ENCODE measurements at places on chromosomes 4 and X.

DNA sequence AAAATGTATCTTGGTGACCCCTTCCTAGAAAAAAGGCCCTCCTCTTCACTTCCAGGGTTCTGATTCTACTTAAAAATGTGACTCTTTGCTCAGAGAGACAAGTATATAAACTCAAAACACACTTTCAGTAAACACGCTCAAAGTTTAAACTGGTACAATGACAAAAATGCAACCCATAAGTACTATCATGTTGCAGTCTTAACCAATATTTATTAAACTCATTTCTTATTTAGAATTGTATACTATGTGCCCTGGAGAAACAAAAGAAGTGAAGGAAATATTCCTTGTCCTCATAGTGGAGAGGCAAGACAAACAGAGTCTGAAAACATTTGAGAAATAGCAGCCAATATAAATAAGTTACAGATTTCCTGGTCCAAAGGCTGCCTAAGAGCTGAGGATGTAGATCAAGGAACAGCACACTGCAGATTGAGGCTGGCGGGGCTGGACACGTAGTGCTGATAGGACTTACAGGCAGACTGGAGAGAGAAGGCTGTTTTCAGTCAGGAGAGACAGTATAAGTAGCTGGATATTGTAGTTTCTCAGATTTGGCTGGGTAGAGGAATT lies 39.1 kb upstream of the ANXA3 start:
- DNase-seq: peak; percentile 10

- DNase-seq: no peak
These were observed 1594.7 kb downstream of the TECRL start for GRCh38 chr4:62814510-62815047.

DNA sequence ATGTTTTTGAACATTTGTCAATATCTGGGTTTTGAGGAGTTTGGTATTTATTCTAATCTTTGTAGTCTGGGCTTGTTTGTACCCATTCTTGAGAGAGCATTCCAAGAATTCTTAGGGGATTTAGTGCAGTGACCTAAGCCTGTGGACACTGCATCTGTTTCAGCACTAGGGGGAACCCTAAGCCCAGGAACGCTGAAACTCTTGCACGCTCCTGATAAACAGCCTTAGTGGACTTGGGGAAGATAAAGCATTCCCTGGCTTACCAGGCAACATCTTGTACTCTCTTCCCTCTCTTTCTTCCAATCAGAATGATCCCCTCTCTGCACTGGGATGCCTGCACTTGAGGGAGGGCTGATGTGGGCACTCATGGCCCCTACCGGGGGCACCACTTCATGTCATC lies 654.9 kb upstream of the HTR2C start:
- peak; percentile 36 for DNase-seq

- no peak for DNase-seq
These were observed 63.3 kb upstream of the ANXA10 start for GRCh38 chr4:168028970-168029597.

GRCh38 chr4:2651546-2651945 lies 104.6 kb downstream of the TNIP2 start:
- DNase-seq: no peak

DNA sequence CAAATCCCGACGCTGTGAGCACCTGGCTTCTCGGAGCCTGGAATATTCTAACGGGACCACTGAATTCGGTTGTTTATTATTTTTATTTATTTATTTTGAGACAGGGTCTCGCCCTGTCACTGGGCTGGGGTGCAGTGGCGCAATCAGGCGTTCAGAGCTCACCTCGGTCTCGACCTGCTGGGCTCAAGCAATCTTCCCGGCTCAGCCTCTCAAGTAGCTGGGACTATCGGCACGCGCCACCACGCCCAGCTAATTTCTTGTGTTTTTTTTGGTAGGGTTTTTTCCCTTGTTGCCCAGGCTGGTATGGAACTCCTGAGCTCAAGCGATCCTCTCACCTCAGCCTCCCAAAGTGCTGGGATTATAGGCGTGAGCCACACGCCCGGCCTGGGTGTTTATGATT lies 21.5 kb upstream of the S100P start:
- DNase-seq: no peak

- no peak for DNase-seq
These were observed 43.7 kb upstream of the TADA2B start for GRCh38 chr4:6999172-7000086.

DNA sequence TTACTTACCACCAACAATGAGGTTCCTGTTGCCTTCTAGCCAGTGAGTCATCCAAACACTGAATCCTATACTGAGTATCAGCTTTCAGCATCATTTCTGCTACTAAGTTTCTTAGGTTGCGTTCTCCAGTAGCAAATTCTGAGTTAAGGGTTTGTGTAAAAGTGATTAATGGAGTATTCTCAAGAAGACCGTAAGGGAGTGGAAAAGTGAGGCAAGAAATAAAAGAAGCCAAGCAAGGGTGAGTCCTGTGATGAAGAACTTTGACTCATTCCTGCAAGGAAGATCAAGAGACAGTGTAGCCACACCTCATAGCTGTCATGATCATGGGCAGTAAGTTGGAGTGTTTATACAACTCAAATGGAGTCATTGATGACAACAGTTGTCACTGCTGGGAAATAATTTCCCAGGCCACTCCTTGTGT lies 446.2 kb downstream of the RAPGEF2 start:
- DNase-seq: no peak

GRCh38 chr4:42326040-42326439 lies 71.2 kb upstream of the SHISA3 start:
- no peak for DNase-seq

GRCh38 chr4:71304289-71304850 lies 34.5 kb upstream of the SLC4A4 start:
- no peak for DNase-seq

GRCh38 chrX:39718981-39719380 lies 378.8 kb downstream of the BCOR start:
- no peak for DNase-seq

- DNase-seq: no peak
These were observed 526.1 kb upstream of the PABPC4L start for GRCh38 chr4:134727696-134728095.

- DNase-seq: no peak
These were observed 135.2 kb upstream of the RASGEF1B start for GRCh38 chr4:81606801-81607501.

DNA sequence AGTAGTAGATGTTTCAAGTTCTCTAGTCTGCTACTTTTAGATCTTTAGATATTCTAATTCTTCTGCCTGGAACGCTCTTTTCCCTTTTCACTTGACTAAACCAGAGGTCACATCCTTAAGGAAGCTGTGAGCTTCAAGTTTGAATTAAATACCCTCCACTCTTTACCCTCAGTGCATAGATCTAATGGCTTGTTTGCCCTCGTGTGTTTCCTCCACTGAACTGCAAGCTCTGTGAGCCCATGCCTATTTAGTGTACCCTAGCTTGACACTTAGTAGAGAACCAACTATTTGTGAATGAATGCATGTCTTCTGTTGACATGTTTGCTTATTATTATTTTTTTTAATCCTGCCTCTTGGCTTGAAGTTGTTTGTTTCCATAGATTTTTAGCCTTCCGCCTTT lies 138.3 kb downstream of the PDE5A start:
- no peak for DNase-seq

GRCh38 chr4:60745800-60746571 lies 454.1 kb upstream of the ADGRL3 start:
- no peak for DNase-seq

DNA sequence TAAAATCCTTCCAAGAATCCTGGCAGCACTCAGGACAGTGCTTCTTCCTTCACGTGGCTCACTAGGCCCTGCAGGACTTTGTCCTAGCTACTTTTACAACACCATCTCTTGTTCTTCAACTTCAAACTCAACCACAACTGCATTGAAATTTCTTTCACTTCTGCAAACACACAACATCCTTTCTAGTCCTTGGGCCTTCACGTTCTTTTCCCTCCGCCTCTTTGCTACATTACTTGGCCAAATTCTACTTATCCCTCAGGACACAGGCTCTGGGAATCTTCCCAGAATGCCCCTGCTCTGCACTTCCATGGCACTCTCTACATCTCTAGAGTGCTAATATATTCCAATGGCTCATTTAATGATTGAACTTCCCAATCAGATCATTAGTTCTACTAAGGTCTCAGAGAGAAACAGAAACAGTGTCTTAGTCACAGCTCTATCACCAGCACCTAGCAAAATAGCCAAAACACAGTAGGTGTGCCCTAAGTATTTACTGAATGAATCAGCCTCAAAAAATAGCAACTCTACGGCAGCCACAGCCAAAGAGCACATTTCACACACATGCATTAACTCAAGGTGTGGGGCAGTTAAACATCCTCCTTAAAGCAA lies 73.3 kb downstream of the MANBA start:
- no peak for DNase-seq

GRCh38 chrX:39309018-39309635 lies 507.9 kb downstream of the MID1IP1 start:
- DNase-seq: no peak

GRCh38 chr4:123939621-123940020 lies 543.0 kb downstream of the SPRY1 start:
- no peak for DNase-seq

- no peak for DNase-seq
These were observed 24.7 kb downstream of the TMEM47 start for GRCh38 chrX:34632384-34632783.

GRCh38 chr4:54855191-54855854 lies 197.6 kb downstream of the KIT start:
- DNase-seq: no peak

DNA sequence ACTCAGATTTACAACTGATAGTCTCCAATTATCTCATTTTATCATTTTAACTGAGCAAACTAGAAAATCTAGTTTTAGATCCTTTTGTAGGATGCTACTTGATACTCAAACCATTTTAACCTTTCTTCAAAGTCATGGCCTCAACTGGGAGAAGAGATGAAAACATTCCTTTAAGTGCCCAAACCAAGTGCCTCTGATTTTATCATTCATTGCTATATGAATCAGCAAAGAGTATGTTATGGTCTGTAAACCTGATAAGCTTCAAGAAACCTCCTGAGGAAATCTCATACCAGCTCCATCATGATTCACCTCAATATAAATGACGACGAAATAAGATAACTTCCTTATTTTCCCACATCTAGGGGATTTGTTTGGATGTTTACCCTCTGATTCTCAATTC lies 119.9 kb downstream of the FAM13A start:
- no peak for DNase-seq

GRCh38 chrX:132751063-132751690 lies 207.3 kb downstream of the HS6ST2 start:
- DNase-seq: no peak

DNA sequence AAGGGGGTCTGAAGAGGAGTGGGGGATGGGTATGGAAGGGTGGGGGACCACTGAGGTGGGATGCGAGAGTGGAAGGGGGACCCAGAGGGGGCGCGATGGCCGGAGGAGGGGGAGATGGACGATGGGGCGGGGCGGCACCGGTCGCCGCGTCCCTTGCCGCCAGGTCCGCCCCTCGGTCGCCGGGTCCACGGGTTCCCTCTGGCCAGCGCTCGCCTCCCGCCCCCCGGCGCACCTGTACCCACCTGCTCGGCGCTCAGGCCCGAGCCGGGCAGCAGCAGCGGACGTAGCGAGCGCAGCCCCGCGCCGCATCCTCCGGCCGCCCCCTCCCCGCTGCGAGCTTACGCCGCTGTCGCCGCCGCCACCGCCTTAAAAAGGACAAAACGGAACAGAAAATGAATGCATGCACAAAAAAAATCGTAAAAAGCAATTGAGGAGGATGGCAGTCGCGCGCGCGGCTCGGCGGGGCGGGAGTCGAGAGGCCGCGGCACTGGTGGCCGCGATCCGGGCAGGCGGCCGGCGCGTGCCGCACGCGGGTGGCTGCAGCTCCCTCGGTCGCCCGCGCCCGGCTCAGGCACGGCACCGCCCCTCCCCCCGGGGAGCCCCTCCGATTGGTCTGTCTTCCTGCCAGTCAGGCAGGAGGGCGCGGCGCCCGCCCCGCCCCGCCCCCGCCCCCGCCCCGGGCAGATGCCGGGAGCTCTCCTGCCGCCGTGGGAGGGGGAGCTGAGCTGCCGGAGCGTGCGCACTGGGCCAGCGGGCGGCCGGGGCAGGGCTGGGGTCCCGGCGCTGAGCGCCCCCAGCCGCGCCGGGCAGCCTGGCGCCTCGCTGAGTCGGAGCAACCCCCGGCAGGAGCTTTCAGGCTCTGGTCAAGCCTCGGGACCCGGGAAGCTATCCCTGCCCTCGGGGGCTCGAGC lies at the start of gene JAKMIP1:
JAKMIP1 (minus strand) TSS at position 539 of the 911 bp plus-strand sequence. CDS start 87,699 bp downstream, outside the sequence.
- DNase-seq: peak; percentile 25

DNA sequence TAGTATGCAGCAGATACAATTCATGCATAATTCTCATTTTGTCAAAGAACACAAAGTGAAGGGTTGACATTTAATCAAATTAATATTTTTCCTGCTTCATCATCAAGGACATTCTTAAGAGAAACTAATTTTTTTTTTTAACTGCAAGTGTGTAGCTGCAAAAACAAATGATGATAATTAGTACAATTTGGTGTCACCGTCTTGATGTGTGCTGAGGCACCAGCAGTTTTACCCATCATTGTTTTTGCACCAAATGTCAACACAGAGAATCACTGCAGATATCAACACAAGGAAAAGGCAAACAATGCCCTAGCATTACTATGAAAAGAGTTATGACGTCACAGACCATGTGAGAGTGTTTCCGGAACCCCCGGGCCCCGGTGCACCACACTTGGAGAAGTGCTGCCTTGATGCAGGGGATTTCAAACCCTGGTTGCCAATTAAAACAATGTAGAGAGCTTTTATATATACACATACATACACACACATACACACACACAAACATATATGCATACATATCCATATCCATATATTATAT lies 55.9 kb downstream of the AGA start:
- DNase-seq: no peak

DNA sequence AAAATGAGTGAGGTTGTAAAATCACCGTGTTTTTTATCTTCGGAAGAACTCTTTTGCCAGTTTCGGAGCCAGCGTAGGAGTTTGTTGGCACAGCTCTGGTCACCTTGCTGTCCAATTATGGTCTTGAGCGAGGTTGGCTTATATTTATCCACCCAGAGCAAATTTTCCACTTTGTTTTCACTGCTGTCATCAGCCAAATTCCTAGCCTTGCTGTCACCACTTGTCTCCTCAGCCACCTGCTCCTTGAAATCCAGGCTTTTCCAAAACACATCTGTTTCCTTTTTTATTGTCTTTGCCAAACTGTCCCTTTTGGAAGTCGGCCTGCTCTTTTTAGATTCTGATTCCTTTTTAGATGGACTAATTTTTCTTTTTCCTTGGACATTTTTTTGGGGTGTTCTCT lies 57.6 kb downstream of the RFC1 start:
- DNase-seq: no peak

DNA sequence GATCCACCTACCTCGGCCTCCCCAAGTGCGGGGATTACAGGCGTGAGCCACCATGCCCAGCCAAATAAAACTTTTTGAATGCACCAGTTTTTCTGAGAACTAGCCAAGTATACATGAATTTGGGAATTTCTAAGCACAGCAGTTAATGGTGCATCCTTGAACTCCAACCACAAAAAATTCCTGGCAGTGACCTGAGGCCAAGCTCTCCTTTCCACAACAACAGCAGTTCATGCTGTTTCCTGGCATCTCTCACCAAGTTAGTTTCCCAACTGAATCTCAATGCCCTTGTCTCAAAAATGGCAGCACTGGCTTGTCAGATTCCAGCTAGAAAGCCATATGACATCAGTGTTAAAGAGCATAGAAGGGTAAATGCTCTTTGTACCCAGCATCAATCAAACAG lies 15.9 kb upstream of the XKRX start:
- no peak for DNase-seq
